ENCODE measurements at places on chromosomes 1 and 21.

DNA sequence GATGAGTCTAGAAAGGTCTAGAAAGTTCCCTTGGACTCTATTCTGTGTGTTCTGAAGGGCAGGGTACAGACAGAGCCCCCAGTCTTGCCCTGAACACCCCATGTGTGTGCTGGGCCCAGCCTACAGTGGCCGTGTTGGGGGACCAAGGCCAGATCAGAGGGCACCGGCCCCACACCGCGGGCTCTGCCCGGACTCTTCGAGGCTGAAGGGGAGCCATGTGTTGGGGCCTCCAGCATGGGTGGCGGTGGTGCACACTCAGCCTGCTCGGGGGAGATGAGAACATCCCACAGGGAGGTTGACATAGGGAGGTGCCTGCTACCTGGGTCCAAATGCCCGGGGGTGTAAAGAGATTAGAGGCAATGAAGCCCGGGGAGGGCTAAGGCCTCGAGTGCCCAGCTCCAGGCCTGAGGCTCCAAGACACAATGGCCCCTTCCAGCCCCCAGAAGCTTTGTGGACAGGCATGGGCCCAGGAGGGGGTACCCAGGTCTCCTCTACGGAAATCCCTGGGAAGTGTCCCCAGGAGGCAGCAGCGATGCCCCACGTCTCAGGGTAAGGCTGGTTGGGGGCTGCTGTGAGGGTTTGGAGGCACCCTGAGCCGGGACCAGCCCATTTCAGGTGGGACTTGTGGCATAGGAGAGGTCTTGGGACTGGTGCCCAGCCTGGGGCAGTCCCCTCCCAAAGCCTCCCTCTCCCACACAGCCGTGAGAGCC is 12.1 kb downstream of the ARHGEF16 start:
- no peak for DNase-seq

GRCh38 chr1:27132624-27133023 is 22.3 kb downstream of the SLC9A1 start:
- DNase-seq = no peak

DNA sequence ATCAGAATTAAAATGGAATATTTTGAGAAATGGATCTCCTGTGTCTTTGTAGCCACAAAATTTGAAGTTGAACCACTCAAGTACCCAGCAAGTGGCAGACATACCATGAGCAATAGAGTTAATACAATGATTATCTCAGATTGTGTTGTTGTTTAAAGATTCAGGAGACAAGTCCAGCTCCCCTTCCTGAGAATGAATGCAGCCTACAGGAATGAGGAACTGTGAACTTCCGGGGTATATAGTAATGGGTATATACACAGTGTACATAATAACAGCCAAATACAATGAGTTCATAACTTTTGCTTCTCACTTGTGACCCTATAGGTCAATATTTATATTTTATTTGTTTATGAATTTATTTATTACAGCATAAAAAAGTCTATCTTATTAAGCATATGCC is 445.0 kb downstream of the SETD4 start:
- DNase-seq = peak; percentile 18

- no peak for DNase-seq
Observed at GRCh38 chr1:91685994-91686393, 185.3 kb downstream of the CDC7 start.

- no peak for DNase-seq
Observed at GRCh38 chr1:109927911-109928321, 17.3 kb downstream of the CSF1 start.

DNA sequence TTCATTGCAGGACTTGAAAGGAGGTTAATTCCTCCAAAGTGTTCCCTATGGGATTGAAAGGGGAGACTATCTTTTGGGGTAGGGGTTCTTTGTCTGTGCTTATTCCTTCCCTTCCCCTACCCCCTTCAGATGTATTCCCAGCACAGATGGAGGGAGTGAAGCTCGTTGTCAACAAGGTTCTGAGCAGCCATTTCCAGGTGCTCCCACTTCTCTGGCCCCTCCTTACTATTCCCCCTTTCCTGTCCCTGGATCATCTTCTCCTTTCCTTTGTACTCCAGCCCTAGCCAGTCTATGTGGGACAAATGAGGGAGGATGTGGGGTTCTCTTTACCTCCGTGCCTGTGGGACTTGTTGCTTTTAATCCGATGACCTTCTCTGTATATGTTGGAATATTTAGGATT is 899 bp downstream of the TOMM40L start:
- no peak for DNase-seq

DNA sequence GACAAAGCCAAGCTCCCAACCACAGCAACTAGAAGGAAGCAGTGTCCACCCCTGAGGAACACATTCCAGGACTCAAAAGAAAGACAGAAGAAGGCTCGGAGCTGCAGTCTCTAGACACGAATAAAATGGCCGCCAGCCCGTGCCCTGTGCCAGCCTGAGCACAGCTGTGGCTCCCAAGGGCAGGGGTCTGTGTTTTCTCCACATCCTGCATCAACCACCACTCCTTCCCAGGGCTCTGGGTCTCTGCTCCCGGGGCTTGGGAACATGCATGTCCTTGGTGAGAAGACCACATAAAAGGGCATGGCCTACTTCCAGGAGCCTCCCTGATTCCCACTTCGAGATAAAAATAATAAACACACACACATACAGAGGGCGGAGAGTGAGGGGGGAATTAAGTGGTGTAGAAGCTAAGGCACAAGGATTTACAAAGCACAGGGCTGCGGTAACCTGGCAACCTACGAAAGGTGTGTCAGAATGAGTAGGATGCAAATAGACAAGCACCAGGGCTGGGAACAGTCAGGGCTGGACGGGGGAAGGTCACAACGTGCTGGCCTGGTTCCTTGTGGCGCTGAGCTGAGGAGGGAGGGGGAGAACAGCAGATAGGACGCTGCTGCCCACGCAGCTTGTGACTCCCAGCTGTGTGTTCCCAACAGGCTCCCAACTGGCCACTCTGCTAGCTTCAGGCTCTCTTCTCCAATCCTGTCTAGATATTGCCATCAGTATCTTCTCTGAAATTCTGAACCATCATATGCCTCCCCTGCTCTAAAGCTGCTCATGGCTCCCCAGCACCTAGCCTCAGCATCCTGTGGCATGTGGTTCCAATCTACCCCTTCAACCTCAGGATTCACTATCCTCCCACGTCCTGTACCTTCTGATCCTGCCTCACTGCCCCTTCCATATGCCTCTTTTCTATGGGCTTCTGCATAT is 72.5 kb downstream of the CD34 start:
- no peak for DNase-seq

DNA sequence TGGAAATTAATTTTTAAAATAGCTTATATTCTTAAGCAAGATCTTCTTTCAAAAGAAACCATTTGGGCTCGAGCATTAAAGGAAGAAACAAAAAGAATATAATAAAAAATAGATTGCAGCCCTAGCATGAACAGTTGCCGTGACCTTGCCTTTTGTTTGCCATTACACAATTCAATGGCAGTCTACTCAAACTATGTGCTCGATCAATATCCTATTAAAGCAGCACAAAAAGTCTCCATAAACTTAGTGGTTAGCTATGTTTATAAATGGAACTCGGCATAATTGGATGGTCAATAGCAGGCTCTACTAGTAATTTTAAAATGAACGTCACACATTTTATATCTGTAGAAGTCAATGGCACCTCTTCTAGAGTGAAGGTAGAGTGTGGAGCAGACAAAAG is 256.5 kb downstream of the NFIA start:
- DNase-seq = no peak

GRCh38 chr1:207049974-207050391 is 1.0 kb downstream of the YOD1 start:
- peak; percentile 87 for DNase-seq

DNA sequence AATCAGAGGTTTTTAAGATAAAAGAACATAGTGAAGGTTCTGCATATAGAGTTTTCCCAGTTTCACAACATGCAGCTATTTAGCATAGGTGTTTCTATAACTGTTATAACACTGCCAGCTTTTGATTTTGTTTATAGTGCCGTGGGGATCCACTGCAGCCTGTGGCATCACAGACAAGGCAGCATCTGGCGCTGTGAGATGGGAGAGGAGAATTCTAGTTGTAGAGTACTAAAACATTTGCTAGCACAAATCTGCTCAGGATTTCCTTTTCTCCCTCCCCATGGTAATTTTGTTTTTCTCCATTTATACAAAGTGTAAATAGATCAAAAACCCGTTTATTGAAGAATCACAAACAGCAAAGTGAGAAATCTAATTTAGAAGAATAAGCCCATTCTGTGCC is 482.8 kb upstream of the NCAM2 start:
- DNase-seq = no peak

GRCh38 chr1:39933956-39934941 is 20.7 kb upstream of the MFSD2A start:
- peak; percentile 87 for DNase-seq

DNA sequence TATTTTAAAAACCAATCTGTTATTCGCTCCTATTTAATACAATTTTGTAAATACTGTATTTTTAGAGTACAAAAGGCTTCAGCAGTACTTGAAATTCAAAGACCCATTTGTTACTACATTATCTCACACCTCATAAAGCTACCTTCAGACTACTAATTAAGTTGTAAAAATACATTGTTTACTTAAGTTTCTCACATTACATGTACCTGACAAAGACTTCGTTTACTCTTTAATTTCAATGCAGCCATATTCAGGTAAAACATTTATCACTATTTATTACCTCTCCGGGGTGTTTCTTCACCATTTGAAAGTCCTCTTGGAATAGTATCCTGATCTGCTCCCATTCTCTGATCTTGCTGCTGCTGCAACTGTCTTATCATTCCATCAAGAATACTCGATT is 55.2 kb downstream of the BRWD1 start:
- no peak for DNase-seq

- no peak for DNase-seq
Observed at GRCh38 chr1:36093929-36094328, 5.2 kb downstream of the ADPRS start.

DNA sequence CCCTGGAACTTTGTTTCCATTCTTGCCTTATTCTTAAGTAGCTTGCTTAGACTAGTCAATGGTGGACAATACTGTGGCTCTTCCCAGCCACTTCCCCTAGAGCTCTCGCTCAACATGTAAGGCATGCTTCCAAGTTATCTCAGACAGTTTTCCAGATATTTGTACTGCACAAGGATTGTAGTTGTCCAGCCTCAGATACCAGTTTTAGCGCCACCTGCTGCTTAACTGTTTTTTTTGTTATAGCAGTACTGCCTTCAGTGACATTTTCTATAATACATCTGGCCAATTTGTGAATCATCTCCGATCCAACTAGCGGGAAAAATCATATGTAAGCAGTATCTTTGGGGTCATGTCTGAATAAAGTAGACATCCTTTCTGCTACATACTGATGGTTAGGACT is 346.7 kb upstream of the ADGRL4 start:
- DNase-seq = peak; percentile 33

DNA sequence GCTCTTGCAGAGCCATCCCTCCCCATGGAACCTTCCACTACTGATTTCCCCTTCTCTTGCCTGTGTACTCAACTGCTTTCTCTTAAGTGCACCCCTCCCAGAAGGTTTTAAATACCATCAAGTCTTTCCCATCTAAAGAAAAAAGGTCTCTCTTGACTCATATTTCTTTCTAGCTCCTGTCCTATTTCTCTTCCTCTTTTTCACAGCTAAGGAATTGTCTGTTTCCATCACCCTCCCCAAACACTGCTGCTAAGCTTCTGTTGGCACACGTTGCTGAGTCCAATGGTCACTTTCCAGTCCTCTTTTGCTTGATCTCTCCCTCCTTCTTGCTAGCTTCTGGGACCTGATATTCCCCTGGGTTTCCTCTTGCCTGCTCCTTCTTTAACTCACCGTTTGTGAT is 13.3 kb upstream of the GNL2 start:
- DNase-seq = no peak

GRCh38 chr1:171550050-171550449 is 64.7 kb downstream of the PRRC2C start:
- DNase-seq = no peak

DNA sequence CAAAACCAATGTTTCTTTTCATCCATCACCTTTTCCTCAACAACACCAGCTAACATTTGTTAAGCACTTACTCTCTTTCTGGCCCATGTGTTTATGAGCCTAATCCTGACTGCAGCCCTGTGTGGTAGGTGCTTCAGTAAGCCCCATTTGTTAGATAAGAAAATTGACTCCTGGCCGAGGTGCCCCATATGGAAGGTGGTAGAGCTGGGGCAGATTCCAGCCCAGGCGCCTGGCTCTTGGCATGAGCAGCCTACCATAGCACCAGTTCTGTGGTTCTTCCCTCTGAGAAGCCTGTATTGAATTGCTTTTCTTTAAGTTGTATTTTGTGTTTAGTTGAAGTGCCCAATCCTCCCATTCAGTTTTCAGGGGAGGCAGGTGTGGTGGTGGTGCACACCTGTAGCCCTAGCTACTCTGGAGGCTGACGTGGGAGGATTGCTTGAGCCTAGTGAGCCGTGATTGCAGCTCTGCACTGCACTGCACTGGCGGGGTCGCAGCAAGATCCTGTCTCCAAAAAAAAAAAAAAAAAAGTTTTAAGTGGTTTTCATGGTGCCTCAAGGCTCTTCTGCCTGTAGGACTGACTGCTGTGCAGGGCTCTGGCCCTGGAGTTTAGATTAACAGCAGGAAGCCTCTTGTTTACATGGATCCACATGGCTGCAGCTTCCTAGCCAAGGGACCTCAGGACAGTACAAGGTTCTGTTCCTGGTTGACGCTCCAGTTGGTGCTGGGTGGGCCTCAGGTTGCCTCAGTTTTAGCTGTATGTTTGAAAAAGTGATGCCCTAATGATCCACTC is 125.9 kb downstream of the MRPS6 start:
- DNase-seq = no peak

DNA sequence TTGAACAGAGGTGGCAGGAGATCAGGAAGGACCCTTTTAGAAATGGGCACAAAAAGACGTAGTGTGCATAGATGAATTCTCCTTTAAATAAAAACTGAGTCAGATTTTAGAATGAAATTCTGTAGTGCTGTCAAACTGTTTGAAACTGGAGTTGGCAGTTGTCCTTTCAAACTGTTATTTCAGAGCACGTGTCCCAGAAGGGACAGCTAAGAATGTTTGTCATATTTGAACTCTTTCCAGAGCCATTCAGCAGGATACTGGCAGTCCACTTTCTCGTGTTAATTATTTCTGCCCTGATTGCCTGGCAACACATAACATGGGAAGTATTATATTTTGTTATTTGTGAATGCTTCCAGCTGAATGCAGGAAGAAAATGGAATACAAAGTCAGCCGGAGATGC is 212.3 kb upstream of the DPYD start:
- no peak for DNase-seq

- DNase-seq = peak; percentile 21
Observed at GRCh38 chr21:14762327-14762726, 216.2 kb upstream of the SAMSN1 start.

- peak; percentile 87 for DNase-seq
Observed at GRCh38 chr21:32412162-32413014, at the start of gene EVA1C. Gene EVA1C (plus strand): TSS chr21:32412706. CDS start chr21:32412854, 148 bp downstream.

Measured in hematopoietic multipotent progenitor cell treated with erythropoietin and hydrocortisone succinate and interleukin-3 and kit ligand, for 4 days (in vitro differentiated cells).